ENCODE measurements at places on chromosomes 1 and 21.

- peaks cover 2% of the 10 kb centered on the region for H3K4me1 ChIP-seq
- H3K36me3 ChIP-seq: no peaks in the 10 kb centered on the region
- no peak overlapping the region for H3K27ac ChIP-seq
Measured at GRCh38 chr1:15305468-15305770, 58.4 kb downstream of the FHAD1 start.

GRCh38 chr21:34936883-34937563 is 112.1 kb downstream of the RUNX1 start:
- H3K36me3 ChIP-seq: no peaks in the 10 kb centered on the region
- peaks cover 2% of the 10 kb centered on the region for H3K4me1 ChIP-seq
- H3K4me3 ChIP-seq: no peak overlapping the region
- H3K27me3 ChIP-seq: no peaks in the 10 kb centered on the region

- no peak overlapping the region for H3K4me3 ChIP-seq
- no peaks in the 10 kb centered on the region for H3K27me3 ChIP-seq
- no peaks in the 10 kb centered on the region for H3K36me3 ChIP-seq
Measured at GRCh38 chr1:24696041-24696755, 49.0 kb upstream of the CLIC4 start.

DNA sequence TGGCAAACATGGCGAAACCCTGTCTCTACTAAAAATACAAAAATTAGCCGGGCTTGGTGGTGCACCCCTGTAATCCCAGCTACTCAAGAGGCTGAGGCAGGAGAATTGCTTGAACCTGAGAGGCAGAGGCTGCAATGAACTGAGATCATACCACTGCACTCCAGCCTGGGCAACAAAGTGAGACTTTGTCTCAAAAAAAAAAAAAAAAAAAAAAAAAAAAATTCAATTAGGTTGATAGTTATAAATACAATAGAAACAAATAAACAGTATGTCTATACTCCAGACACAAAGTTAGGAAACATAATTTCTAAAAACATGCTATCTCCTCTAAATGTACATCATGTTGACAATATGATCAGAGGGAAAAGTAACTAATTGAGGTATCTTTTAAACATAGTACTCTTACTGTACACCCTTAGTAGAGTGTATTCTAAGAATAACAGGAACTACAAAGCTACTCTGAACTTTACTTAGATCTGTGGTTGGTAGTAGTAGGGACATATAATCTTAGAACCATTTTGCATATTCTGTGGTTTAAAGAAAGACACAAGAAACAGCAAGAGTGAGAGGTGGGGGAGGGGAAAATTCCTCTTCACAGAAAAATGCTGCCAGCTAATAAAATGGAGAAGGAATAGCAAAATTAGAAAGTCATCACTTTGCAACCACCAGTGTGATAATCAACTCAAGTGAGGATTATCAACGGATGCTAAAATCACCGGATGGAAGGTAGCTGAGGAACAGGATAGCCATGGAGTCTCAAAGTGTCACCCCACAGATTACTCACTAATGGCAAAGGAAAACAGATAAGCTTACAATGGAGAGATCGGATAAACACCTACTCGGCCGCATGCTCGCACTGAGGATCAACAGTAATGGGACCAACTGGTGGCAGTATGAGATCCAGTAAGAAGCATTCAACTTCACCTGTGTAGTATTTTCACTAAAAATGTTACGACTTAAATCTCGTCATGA is 35.0 kb downstream of the MTOR start:
- no peaks in the 10 kb centered on the region for H3K27me3 ChIP-seq
- H3K27ac ChIP-seq: no peak overlapping the region
- no peak for DNase-seq
- no peak overlapping the region for H3K4me3 ChIP-seq
- no peaks in the 10 kb centered on the region for H3K36me3 ChIP-seq

DNA sequence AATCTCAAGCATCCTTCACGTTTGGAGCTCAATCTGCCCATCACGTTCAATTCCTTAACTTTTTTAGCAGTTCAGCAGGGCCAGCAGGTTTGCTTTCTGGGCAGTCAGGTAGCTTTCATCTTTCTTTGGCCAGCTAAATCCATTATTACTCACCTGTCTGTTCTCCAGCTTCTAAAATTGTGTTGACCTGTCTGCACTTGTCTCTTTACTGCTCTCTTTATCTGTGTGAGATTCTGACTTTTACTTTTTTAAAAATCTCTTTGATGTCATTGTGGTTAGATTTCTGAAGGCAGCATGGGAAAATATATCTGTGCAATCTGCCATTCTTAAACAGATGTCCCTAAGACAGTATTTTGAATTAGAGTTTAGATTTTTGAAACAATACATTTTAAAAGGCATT is 24.9 kb upstream of the CYYR1 start:
- no peak for DNase-seq
- no peak overlapping the region for H3K4me3 ChIP-seq
- no peaks in the 10 kb centered on the region for H3K36me3 ChIP-seq
- H3K4me1 ChIP-seq: no peaks in the 10 kb centered on the region
- H3K27ac ChIP-seq: no peak overlapping the region
- no peaks in the 10 kb centered on the region for H3K27me3 ChIP-seq

- no peaks in the 10 kb centered on the region for H3K36me3 ChIP-seq
- no peaks in the 10 kb centered on the region for H3K27me3 ChIP-seq
Measured at GRCh38 chr1:182248721-182249120, 142.9 kb downstream of the GLUL start.

DNA sequence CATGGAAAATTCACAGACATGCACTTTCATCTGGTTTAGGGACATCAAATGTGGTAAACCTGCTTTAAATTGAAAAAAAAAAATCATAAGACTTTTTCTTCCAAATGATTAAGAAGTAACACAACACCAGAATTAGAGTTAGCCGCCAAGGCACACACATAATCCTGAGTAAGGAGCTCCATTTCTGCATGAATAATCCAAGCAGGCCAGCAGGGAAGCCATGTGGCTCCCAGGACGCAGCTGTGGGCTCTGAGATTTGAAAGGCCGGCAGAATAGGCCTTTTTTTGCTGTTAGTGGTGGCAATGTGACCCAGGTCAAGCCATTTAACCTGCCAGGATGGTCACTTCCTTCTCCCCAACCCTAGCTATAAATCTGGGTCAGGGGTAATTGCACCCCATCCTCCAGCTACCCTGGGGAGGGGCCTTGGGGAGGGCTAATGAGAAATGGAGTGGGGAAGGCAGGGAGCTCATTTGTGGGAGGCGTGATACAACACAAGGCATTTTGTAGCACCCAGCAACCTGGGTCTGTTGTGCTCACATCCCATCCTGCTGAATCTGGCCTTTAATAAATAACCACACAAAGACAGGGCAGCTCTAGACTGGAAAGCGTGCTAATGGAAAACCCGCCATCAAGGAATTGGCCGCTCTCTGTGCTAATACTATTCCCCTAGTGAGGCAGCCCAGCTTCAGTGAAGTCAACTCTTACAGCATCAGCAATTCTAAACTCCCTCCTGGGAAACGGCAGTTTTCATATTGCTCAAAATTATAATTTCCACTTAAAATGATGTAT is 178.5 kb downstream of the RHOU start:
- H3K27me3 ChIP-seq: no peaks in the 10 kb centered on the region
- H3K4me3 ChIP-seq: no peak overlapping the region
- no peaks in the 10 kb centered on the region for H3K36me3 ChIP-seq
- H3K4me1 ChIP-seq: no peaks in the 10 kb centered on the region

- H3K27me3 ChIP-seq: no peaks in the 10 kb centered on the region
- no peak for DNase-seq
- no peaks in the 10 kb centered on the region for H3K36me3 ChIP-seq
- peaks cover 2% of the 10 kb centered on the region for H3K4me1 ChIP-seq
- H3K4me3 ChIP-seq: no peak overlapping the region
Measured at GRCh38 chr1:17121881-17122280, 2.6 kb upstream of the PADI2 start.

DNA sequence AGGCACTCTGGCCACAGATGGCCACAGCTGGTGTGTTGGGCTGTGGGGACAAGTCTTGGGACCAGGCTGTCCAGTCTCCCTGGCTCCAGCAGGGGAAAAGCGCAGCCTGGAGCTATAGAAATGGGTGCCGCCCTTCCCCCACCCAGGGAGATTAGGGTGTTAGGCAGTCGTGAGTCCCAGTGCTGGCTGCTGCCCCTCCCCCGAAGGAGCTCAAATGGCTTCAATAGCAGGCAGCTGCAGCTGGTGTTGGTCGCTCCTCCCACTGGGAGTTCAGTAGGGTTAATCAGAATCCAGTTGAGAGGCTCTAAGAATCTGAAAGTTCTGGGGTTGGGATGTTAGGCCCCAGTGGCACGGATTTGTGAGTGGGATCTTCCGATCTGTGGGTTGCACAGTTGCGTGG is 595.6 kb upstream of the PKN2 start:
- no peak for DNase-seq
- no peak overlapping the region for H3K4me3 ChIP-seq
- no peaks in the 10 kb centered on the region for H3K4me1 ChIP-seq
- H3K36me3 ChIP-seq: no peaks in the 10 kb centered on the region
- H3K27ac ChIP-seq: no peak overlapping the region

- peak overlapping the region; percentile 13 for H3K4me3 ChIP-seq
- no peak for DNase-seq
- H3K27ac ChIP-seq: no peak overlapping the region
- no peaks in the 10 kb centered on the region for H3K36me3 ChIP-seq
- no peaks in the 10 kb centered on the region for H3K27me3 ChIP-seq
Measured at GRCh38 chr1:203076031-203076511, 9.7 kb downstream of the MYOG start.

- no peaks in the 10 kb centered on the region for H3K36me3 ChIP-seq
- DNase-seq: no peak
- no peak overlapping the region for H3K27ac ChIP-seq
Measured at GRCh38 chr1:207966521-207966920, 55.6 kb upstream of the CD34 start.

DNA sequence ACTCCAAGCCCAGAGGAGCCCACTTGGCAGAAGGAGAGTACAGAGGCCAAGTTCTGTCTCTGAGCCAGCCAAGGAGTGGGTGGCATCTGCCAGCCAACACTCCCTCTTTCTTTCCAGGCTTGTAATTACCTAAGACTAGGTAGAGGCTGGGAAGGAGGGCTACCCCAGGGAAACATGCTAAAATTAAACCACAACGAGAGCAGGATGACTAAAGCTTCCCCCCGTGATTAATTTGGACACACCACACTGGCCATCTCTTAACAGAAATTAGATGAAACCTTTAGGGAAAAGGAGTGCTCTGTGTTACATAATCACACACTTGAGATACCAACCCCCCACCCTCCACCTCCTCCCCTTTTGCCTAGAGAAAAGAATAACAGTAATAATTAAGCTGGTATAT is 102.1 kb upstream of the ZC3H12A start:
- no peak overlapping the region for H3K4me3 ChIP-seq
- no peaks in the 10 kb centered on the region for H3K4me1 ChIP-seq
- no peaks in the 10 kb centered on the region for H3K36me3 ChIP-seq
- DNase-seq: no peak
- H3K27ac ChIP-seq: no peak overlapping the region

DNA sequence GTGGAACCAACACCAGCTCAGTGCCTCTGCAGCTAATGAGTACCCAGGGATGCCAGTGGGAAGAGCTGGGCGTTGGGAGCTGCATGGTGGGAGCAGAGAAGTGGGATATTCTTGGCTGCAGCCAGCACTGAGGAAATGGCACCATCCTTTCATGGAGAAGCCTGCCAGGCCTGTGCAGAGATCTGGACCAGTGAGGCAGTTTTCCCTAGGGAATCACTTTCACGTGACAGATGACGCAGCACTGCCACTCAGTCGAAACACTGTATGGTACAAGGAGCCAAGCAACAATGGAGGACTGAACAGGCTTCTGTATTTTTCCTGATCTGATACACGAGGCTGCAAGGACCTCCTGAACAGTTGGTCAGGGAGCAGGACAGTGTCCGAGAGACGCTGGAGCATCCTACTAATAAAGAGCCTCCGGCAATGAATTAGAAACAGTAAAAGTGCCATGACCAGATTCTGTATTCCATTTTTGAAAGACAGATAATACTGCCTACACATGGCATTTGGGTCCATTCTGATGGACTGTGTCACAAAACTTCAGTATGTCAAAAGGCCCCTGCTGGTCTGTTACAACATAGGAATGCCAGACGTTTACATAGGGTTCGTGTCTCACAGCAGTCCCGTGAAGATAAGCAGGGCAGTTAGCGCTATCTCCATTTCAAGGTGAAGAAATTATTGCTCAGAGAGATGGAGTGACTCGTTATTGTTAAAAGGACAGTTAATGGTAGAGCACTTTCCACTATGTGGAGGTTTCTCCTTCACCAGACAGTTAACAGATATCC is 44.0 kb upstream of the LMO4 start:
- no peaks in the 10 kb centered on the region for H3K27me3 ChIP-seq
- DNase-seq: no peak
- no peaks in the 10 kb centered on the region for H3K4me1 ChIP-seq
- no peak overlapping the region for H3K4me3 ChIP-seq
- H3K27ac ChIP-seq: no peak overlapping the region
- no peaks in the 10 kb centered on the region for H3K36me3 ChIP-seq

DNA sequence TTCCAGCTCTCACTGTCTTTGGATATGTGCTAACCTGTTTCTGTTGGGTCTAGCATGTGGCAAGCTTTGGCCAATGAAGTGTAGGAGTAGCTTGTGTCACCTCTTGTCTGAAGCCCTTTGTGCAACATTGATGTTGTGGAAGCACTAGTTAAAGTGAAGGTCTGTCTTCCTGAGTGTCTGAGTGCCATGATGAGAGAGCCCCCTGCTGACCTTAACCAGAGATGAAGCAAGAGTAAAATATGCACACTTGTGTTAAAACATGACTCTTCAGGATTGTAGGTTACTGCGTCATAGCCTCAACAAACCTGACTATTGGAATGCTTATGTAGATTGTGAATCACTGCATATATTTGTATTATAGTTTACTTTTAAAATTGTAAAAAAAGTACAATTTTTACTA is 103.7 kb downstream of the NCAM2 start:
- no peak for DNase-seq
- no peaks in the 10 kb centered on the region for H3K36me3 ChIP-seq
- no peak overlapping the region for H3K27ac ChIP-seq
- no peaks in the 10 kb centered on the region for H3K4me1 ChIP-seq

DNA sequence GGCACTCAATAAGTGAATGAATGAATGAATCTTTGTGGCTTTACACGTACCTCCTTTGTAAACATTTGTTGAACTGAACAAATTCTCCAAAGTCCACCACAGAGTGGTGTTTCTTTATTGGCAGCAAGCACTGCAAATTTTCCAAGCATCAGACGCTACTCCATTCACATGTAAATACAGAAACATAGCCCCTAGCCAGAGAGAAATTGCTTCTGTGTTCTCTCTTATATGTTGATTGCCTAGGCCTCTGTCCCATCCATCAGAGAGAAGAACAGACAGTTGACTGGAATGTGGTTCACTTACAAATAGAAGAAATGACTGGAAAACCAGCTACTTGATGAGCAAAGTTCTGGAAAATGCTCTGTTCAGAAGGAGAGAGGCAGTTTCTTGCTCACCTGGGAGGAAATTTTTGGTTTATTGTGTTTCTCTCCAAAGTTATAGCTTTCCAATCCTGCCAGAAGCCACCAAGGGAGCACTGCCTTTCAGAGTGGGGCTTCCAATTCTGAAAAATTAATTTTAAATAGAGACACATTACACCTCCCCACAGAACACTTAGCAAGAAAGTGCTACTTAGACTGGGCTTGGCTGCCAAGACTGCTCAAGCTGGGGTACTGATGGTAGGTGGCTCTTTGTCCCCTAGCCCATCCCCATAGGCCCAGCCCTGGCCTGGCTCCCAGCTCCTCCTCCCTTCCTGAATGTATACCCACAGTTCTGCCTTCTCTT is 18.1 kb upstream of the KIRREL1 start:
- no peak overlapping the region for H3K27ac ChIP-seq
- no peaks in the 10 kb centered on the region for H3K4me1 ChIP-seq
- no peaks in the 10 kb centered on the region for H3K27me3 ChIP-seq

- peaks cover 9% of the 10 kb centered on the region for H3K4me1 ChIP-seq
- H3K27ac ChIP-seq: peak overlapping the region; percentile 84
- no peaks in the 10 kb centered on the region for H3K36me3 ChIP-seq
- H3K4me3 ChIP-seq: peak overlapping the region; percentile 79
- H3K27me3 ChIP-seq: no peaks in the 10 kb centered on the region
- DNase-seq: no peak
Measured at GRCh38 chr1:48775831-48776392, 779 bp downstream of the BEND5 start.
